ENCODE measurements at places on chromosomes 1 and 21.

- DNase-seq, result no peak
Observed at GRCh38 chr1:47182676-47183235, 7.1 kb downstream of the PDZK1IP1 start.

DNA sequence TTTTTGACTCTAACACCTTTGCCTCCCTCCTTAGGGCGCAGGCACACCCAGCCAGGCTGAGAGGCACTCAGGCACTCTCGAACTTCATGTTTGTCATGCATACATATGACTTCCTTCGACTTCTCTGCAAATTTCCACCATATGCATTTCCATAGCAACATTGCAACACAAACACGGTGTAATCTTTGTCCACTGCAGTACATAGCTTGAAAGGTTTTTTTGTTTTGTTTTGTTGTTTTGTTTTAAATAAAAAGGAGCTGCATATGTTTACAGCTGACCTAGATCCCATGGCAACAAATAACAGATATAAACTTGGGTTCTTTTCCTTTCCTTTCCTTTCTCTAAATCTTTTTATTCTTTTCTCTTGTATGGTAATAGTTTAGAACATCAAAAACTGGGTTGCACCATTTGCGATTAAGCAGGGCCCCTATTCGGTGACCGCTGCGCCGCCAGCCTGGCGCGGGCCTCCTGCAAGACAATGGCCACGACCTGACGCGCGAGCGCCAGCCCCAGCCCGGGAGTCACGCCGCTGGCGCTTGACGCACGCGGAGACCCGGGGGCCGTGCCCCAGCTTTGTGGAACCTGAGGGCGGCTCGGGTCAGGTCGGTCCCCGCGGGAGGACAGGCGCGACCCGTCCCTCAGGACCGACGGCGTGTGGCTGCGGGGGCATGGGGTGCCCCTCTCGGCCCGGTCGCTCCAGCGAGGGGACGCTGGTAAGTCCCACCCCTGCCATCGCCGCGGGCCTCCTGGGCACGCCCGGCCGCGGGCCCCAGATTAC is 35.2 kb downstream of the CCN1 start:
- DNase-seq, result no peak

DNA sequence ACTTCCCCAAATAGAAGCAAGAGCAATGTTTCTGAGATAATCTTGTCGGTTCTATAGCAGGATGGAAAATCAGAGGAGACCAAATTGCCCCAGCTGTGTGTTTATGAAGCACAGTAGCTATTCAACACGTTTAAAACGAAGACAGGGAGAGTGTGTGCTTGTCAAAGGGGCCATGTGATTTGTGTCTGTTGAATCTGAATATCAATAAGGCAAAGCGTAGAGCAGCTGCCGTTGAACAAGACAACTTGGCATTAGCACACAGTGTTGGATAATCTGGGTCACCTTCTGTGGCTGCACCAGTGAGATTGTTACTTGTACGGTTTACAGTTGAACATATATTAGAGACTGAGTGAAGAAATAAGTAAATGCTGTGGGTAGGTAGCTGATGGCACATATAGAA is 1.0 kb downstream of the CRB1 start:
- no peak for DNase-seq

DNA sequence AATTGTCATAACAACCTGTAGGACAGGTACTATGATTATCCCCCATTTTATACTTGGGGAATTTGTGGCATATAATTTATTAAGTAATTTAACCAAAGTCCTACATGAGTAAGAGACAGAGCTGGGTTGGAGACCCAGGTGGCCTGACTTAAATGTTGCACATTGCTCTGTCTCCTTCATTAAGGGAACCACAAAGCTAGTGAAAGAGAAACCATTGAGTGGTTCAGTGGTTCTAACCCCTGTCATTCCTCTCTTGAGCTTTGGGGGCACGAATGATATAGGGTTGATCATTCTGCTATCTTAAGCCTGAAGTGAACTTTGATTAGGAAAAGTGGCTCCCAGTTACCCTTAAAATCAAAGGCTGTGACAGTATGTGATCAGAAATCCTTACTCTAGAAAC is 5.3 kb upstream of the MAP3K7CL start:
- no peak for DNase-seq

- DNase-seq, result no peak
Observed at GRCh38 chr1:208231881-208232661, 12.1 kb downstream of the PLXNA2 start.

DNA sequence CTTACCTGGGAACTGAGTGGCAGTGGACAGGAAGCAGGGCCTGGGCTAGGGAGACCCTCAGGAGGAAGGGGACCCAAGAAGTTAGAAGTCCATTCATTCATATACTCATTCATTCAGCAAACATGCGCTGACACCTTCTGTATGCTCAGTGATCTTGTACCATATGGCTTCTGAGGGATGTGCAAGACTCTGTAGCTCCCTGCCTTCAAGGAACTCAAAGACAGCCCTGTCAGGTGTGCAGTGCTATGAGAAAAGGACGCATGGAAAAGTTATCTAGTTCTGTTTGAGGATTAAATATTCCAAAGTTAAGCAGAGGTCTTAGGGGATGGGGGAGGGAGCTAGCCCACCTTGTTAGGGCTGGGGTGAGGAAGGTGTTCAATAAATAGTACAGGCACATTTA is 12.5 kb downstream of the DMAP1 start:
- DNase-seq, result no peak

DNA sequence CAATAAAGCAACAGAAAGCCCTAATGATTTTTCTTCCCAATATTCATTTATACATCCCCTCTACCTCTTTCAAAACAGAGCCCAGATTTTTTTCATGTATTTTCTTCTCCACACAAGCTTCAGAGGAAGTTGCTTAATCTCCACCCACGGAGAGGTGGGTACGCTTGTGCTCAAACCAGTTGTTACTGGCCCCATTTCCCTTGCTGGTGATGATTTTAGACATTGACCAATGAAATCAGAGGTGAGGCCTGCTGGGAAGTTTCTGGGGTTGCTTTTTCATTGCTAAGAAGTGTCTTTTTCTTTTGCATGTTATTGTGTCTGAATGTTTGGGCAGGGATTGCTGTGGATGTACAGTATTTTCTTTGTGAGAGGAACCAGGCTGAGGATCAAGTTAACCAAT is 448.1 kb upstream of the B3GALT2 start:
- no peak for DNase-seq

- no peak for DNase-seq
Observed at GRCh38 chr1:171596705-171597104, 25.3 kb upstream of the MYOCOS start.

DNA sequence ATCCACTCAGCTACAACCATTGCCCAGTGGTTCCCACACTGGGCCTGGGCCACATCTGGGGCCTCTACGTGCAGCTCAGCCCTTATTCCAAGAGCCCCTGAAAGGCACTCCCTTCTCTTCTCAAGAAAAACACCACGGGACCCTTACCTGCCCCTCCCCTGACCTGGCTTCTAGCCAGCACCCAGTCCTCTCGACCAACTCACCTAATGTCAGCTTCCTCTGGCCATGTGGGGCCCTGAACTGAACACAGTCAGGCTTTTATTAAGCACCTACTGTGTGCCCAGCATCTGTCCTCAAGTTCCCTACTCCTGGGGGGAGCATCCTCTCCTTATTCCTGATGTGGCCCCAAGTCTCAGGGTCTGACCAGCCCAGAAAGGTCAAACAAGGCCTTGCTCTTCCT is 208.4 kb downstream of the MATN1 start:
- no peak for DNase-seq

GRCh38 chr1:153957744-153958110 is 685 bp downstream of the CRTC2 start:
- peak; percentile 56 for DNase-seq

GRCh38 chr1:192941722-192942411 is 117.3 kb downstream of the UCHL5 start:
- DNase-seq, result no peak

DNA sequence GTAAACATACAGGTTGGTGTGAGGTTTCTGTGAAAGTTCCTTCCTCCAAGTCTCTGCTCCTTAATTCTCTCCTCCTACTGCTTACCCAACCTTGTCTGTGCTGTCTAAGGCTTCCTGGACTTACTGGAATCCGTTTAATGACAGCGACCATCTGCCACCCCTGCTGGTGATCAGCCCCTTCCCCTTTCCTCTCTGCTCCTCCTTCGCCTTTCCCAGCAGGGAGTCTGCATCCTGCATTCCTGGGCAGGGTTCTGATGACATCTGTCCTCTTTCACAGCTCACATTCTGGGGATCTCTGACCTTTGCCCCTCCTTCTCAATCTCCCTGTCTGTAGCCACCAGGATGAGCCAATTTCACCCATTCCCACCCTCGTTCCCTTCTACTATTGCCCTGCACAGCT is 66.5 kb downstream of the KIRREL1 start:
- no peak for DNase-seq

DNA sequence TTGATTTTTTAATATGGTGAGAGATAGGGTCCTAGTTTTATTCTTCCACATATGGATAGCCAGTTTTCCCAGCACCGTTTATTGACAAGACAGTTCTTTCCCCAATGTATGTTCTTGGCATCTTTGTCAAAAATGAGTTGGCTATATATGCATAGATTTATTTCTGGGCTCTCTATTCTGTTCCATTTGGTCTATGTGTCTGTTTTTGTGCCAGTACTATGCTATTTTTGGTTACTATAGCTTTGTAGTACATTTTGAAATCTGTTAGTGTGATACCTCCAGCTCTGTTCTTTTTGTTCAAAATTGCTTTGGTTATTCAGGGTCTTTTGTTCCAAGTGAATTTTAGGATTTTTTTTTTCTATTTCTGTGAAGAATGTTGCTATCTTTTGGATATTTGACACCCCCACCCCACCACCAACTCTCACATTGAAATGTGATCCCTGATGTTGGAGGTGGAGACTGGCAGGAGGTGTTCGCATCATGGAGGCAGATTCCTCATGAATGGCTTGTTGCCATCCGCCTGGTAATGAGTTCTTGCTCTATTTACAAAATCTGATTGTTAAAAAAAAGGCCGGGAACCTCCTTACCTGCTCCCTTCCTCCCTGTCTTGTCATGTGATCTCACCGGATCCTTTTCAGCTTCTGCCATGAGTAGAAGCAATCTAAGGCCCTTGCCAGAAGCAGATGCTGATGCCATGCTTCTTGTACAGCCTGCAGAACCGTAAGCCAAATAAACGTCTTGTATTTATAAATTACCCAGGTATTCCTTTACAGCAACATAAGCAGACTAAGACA is 54.8 kb upstream of the KRTAP19-8 start:
- no peak for DNase-seq

GRCh38 chr1:243926803-243927245 is 76.8 kb upstream of the AKT3 start:
- DNase-seq, result no peak

GRCh38 chr1:160217481-160218051 is 12.4 kb downstream of the PEA15 start:
- no peak for DNase-seq

DNA sequence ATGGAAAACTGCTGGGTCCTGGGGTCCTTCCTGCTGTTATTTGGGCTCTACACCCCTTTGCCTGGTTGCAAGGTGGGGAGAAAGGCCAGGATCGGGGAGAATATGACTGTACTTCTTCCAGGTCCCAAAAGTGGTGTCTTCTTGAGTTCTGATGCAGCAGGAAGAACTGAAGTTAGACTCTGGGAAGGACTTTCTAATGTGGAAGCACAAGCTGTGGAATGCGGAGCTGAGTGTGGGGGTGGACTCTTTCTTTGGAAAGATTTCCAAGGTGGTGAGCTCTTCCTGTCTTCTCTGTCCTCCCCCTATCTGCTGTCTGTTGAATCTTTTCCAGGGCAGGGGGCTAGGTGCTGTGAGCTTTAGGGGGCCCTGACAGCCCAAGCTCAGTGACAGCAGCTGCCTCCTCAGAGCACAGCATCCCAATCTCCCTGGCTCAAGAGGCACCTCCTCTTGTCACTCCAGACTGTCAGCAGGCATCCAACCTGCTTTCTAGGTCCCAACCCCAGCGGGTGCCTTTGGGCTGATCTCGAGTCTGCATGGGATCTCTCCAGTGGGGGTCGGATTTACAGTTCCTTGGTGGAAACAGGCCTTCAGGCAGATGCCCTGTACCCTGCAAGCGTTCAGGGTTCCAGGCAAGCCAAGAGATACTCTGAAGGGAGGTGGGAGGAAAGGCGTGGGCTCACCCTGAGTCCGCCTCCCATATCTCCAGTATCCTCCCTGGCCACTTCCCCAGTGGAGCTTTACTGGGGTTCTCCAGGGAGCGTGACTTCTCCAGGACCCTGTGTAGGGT is 23.2 kb downstream of the ADORA1 start:
- DNase-seq, result no peak

DNA sequence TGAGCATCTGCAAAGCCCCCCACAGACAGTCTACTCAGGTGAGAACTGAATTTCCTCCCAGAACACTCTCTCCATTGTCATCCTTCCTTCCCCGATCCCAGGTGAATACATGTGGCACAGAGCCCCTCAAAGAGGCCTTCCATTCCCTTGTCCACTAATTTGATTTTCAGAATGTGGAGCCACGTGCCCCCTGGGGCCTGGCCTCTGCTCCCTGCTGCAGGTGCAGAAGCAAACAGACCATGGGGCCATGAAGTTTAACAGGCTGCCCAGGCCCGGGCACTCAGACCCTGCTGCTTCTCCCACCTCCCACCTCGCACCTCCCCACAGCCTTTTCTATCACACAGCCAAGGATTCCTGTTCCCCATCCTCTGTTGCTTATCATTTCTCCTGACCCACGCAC is 243.8 kb upstream of the RAB4A start:
- DNase-seq, result no peak

DNA sequence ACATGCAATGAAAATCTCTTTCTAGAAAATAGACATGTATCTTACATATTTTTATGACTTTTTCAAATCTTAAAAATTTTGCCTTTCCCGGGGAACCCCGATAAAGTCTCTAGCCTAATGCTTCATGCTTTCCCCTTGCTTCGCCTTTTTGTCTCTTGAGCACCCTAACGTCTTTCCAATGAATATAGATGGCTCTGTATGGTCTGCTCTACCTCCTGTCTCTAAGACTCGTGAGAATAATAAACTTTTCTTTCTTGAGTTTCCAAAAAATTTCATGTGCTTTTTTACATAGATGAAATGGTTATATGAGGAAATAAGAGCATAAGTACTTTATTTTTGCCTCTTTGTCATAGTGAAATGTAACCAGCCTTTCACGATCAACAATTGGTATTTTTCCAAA is 202.6 kb downstream of the PDE4B start:
- DNase-seq, result no peak

DNA sequence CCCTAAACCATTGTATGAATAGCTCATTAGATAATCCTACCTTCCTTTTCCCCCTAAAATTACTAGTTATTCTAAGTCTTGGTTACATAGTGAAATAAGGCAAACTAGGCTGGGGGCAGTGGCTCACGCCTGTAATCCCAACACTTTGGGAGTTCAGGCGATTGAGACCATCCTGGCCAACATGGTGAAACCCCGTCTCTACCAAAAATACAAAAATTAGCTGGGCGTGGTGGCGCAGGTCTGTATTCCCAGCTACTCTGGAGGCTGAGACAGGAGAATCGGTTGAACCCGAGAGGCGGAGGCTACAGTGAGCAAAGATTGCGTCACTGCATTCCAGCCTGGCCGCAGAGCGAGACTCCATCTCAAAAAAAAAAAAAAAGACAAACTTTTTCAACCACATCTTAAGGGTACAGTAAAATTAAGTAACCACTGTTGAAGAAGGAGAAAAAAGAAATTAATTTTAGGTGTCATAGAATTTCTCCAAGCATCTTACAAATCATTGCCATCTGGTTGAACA is 108.5 kb downstream of the DENND1B start:
- no peak for DNase-seq
